ENCODE measurements at places on chromosomes 2 and 18.

DNA sequence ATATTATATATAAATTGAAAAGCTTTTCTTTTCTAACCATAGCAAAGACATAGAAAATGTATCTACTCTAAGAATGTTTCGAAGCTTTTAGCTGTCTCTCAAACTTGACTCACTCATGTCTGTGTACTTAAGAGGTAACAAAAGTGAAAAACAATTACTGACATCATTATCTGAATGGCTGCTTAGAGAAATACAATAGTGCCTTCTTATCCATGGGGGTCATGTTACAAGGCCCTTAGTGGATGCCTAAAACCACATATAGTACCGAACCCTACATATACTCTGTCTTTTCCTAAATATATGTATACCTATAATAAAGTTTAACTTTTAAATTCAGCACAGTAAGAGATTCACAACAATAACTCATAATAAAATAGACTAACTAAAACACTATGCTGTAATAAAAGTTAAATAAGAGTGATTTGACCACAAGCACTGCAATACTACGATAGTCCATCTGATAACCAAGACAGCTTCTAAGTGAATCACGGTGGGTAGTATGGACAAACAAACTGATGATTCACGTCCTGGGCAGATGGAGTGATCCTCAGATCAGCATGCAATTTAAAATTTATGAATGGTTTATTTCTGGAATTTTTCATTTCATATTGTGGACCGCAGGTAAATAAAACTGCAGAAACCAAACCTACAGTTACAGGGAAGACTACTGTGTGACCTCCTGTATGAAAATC, 246.2 kb downstream of the XIRP2 start:
- DNase-seq = no peak

DNA sequence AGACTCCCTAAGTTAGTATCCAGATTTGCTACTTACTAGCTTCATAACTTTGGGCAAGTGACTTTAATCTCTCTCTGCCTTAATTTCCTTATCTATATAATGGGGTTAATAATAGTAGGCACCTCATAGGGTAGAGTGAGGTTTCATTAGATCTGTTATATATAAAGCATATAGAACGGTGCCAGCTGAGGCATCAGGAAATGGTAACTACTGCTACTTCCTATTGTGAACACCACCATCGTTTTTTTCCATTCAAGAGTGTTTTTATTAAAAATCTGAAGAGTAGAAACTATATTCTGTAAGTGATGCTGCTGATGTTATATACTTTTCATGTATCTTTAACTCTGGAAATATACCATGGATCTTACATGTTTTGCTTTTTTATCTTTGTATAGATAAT, 44.3 kb downstream of the MALT1 start:
- DNase-seq = no peak

DNA sequence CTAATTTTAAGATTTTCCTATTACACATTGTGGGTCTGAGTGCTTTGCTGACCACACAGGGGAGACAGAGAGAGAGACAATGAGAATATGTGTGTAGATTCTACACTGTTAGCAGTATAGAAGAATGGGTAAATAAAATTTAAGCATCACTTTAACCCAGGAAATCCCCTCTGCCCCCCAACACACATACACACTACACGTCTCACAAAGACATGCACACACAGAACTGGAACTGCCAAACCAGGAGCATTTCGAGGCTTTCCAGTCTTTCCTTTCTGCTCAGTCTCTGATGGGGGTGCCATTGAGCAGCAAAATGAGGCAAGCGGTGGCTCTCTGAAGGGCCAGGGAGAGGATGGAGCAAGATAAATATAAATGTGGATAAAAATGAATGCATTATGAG, 2.5 kb downstream of the MERTK start:
- no peak for DNase-seq

GRCh38 chr2:68230241-68231060, 21.9 kb downstream of the PPP3R1 start:
- no peak for DNase-seq

DNA sequence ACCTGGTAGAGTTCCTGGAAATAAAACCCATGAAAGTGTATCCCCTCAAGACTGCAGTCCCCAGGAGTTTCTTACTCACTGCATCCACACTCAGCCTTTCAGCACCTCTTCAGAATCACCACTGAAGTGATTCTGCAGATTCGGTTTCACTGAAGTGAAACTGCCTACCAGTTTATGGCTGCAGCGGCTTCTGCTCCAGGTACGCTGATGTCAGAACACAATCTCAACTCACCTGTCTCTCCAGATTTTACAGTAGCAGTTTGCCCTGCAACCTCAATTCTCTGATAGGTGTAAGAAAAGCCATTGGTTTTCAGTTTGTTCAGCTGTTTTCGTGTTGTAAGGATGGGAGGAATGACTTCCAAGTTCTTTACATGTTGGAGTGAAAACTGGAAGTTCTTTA, 124.8 kb downstream of the TSN start:
- no peak for DNase-seq
